ENCODE measurements at places on chromosomes 3 and 15.

DNA sequence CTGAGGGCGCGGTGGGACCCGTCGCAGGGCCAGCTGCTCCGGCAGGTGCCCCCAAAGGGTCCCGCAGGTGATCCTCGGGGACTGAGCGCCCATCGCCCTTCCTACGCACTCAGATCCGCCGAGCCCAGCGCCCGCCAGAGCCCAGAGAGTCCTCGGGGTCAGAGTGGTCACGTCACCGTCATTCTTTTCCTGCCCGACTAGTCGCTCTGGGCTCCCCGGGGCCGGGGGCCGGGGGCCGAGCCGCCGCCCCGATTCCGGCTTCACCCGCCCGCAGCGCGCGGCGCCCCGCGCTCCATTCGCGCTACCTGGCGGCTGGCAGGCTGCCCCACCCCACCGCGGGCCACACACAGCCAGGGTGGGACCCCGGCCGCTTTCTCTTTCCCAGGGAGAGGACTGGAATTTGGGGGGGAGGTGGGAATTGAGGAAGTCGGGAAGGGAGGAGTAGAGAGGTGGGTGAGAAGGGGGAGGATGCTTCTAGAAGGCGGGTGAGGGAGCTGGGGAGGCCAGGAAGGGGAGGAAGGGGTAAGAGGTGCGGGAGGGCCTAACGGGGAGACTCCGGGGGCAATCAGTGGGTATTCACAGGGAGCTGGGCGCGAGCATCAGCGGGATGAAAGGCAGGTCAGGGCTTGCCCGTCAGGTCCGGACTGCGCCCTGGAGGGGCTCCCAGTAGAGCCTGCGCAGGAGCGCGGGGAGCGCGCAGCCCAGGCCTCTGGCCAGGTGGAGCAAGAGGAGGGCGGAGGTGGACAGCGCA lies 36.1 kb upstream of the EPHB3 start:
- no peak for DNase-seq

DNA sequence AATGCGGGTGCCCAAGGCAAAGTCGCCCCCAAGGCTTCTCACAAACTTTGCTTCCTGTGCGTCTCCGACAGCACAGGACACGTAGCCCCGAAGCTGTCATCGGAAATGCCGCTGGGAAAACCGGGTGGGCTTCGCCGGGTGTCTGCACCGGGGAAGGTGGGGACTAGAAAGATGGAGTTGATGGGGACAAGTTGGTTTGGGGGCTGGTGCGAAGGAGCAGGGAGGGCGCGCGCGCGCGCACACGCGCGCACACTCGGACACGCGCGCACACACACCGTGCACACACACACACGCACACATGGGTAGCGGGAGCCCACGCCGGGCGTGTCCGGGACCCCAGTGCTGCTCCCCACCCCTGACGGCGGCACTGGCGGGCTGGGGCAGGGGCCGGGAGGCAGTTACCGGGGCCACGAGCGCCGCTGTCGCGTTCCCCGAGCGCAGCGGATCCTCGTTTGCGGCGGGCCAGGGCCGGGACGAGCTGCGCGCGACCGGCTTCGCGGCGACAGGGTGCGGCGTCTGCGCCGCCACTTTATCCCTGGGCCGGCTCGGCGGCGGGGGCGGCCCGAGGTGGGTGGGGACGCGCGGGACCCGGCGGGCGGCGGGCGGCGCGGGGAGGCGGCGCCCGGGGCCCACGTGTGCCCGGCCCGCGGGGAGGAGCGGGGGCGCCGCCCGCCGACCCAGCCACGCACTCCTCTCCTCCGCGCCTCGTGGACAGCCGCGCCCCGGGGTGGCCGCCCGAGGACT lies 539 bp upstream of the MGLL start:
- DNase-seq, result no peak

- peak; percentile 43 for DNase-seq
Observed at GRCh38 chr3:69999140-70000027, at the start of gene SAMMSON. Gene SAMMSON (plus strand): TSS chr3:69999733.

- DNase-seq, result no peak
Observed at GRCh38 chr15:50873935-50874361, 34.5 kb upstream of the AP4E1 start.

- no peak for DNase-seq
Observed at GRCh38 chr3:11154953-11155325, 646 bp downstream of the HRH1 start.

GRCh38 chr15:58459045-58459444 lies 27.3 kb downstream of the LIPC start:
- no peak for DNase-seq

DNA sequence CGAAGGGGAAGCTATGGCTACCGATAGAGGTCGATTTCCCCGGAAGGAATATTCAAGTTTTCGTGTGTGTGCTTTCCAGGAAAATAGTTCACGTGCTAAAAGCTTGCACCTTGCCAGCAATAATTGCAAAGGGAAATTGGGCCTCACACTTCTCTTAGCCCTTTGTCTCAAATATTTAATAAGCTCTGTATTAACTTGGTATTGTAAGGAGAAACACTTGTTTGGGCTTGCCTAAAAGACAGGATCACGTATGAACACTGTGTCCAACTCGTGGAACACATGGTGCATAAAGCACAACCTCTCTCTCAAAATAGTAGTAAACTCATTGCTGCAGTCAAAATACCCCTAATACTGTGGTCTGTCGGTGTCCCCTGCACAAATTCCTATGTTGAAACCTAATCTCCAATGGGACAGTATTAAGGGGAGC lies 352 bp upstream of the TMF1 start:
- DNase-seq, result no peak

- DNase-seq, result no peak
Observed at GRCh38 chr3:118447339-118447738, 587.3 kb downstream of the IGSF11 start.

DNA sequence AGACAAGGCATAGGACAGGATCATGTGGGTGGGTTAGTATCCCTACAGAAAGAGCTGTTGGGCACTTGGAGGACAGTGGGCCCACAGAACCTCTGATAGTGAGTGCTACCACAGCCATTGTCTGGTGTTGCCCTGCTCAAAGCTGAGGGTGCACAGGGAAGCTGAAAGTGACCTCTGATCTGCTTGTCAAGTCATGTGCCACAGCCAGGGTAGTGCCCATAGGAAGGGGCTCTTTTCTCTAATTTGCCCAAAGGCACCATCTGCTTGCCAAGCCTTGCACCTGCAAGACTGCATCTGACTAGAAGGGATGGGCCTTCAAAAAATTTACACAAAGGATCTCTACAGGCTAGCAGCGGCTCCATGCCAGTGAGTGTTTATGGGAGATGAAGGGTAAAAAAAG lies 87.4 kb upstream of the GSK3B start:
- DNase-seq, result no peak

- DNase-seq, result no peak
Observed at GRCh38 chr15:52518487-52519371, 10.0 kb downstream of the MYO5A start.

GRCh38 chr15:92306663-92307062 lies 87.0 kb upstream of the ST8SIA2 start:
- no peak for DNase-seq

- no peak for DNase-seq
Observed at GRCh38 chr3:178036451-178037144, 499.6 kb upstream of the KCNMB2 start.

DNA sequence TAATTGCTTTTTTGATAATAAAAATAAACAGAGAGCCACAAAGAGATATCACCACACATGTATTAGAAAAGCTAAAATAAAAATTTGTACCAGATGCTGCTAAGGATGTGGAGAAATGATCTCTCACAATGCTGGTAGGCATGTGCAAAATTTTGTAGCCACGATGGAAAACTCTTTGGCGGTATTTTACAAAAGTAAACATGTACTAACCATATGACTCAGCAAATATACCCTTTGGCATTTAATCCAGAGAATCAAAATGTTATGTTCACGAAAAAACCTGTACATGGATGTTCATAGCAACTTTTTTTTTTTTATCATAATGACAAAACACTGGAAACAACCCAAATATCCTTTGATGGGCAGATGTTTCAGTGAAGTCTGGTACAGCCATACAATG lies 261.2 kb downstream of the LPP start:
- DNase-seq, result no peak

DNA sequence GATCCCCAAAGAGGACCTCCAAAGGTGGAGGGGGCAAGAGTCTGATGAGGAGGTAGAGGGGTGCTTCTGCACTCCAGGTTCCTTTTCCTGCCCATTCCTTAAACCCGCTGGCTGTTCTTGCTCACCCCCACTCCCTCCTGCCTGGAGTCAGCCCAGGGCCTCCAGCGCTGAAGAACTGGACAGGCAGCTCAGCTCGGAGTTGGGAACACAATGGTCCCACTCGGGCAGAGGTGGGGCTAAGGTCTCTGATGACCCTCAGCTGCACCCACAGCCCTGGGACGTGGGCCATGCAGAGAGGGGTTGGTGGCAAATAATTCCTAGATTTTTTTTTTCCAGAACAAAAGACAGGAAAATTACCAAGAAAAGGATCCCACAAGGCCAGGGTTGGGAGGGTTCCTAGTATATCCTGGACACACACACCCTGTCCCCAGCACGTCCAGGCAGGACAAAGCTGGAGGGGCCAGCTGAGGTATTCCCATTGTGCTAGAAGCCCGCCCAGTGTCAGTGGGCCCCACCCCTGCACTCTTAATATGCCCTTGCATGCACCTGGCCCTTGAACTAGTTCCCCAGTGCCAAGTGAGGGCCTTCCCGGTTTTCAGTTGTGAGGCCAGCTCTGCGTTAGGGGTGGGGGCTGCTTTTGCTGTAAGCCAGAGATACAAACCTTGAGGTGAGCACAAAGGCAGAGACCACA lies 22.1 kb upstream of the IP6K2 start:
- DNase-seq, result no peak

DNA sequence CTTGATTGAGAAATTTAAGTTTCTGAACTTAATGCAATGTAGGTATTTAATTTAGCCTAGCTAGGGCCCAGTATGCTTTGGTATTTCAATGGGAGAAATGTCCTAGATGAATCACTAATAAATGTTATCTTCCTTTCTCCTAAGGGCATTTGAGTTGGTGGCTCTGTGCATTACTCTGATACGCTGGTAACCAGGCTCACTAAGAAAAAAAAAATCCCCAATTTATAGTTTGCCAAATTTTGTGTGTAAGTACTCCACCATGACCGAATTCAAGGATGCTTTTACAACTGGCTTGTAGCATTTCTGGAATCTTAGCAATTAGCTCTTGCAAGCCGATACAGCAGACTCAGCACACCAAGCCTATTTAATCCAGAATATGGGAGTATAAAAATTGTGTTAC lies 94.6 kb upstream of the LPP start:
- DNase-seq, result no peak

DNA sequence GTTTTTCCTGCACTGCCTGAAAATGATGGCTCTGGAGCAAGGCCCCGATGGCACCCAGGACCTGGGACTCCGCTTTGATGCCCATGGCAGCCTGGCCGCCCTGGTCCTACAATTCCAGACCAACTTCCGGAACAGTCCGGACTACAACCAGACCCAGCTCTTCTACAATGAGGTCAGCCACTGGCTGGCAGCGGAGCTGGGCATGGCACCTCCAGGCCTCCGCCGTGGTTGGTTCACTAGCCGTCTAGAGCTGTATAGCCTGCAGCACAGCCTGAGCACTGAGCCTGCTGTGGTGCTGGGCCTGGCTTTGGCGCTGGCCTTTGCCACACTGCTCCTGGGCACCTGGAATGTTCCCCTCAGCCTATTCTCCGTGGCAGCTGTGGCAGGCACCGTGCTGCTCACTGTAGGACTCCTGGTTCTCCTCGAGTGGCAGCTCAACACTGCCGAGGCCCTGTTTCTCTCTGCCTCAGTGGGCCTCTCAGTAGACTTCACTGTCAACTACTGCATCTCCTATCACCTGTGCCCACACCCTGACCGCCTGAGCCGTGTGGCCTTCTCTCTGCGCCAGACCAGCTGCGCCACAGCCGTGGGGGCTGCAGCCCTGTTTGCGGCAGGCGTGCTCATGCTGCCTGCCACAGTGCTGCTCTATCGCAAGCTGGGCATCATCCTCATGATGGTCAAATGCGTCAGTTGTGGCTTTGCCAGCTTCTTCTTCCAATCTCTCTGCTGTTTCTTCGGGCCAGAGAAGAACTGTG lies 10.9 kb downstream of the DISP2 start:
- DNase-seq, result no peak

DNA sequence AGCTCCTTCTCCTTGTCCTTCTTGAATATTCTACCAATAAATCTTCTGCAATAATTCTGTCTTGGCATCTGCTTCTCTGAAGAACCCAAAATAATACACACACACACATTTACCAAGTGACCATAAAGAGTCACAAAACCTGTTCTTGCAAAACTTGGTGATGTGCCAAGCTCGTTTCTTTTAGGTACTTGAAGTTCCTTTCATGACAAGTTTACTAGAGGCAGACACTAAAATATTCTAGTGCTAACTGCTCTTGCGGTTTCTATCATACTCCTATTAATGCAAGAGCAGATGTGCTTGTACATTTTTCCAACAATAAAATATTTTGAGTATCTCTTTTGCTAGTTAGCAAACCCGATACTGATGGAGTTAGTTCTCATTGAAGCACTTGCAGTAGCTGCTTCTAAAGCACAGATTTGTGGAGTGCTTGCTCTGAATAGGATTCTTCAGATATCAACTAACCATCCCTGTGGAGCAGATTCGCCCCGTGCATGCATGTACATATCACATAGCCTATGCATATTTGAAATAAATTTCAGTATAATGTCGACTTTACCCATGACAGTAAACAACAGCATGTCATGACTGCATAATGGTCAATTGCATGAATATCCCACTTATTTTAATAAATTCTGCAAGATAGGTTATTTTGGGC lies 23.2 kb downstream of the HHLA2 start:
- peak; percentile 46 for DNase-seq

DNA sequence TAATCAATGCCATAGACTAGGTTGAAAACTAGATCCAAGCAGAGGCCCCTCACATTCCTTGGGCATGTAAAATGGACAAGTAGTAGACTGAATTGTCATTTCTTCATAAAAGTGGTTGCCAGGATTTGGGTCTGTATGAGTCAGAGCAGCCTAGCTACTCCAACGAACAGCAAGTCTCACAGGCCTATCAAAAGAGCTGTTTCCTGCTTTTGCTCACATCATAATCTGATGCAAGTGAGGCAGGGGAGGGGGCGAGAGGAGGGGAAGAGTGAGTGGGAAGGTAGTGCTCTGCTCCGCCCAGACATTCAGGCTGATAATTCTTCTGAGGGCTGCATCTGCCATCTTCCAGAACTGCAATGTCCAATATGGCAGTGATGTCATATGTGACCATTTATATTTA lies 228.9 kb upstream of the PRICKLE2 start:
- no peak for DNase-seq

- DNase-seq, result no peak
Observed at GRCh38 chr3:15812183-15812582, 14.4 kb upstream of the ANKRD28 start.

DNA sequence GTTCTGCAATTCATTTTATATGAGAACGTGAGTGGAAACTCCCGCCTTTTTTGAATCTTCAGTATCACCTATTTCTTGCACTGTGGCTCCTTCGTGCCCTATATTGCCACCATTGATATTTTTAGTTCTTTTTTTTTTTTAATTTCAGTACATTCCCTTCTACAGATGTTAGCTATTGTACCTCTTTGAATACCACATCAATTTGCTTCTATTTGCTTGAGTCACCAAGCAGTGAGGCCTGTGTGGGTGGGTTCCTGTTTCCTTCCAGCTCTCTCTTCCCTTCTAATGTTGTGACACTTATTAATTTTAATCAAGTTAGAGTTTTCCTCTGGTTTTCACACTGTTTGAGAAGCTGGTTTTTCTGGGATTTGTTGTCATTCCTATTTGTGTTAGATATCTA lies 8.7 kb downstream of the HACD2 start:
- no peak for DNase-seq

- DNase-seq, result no peak
Observed at GRCh38 chr3:130941793-130942192, 47.9 kb downstream of the ATP2C1 start.

Measured in NCI-H187 (cell line).